ENCODE measurements at places on chromosomes 1 and 21.

GRCh38 chr1:61139775-61140549 is 57.6 kb downstream of the NFIA start:
- DNase-seq: no peak

DNA sequence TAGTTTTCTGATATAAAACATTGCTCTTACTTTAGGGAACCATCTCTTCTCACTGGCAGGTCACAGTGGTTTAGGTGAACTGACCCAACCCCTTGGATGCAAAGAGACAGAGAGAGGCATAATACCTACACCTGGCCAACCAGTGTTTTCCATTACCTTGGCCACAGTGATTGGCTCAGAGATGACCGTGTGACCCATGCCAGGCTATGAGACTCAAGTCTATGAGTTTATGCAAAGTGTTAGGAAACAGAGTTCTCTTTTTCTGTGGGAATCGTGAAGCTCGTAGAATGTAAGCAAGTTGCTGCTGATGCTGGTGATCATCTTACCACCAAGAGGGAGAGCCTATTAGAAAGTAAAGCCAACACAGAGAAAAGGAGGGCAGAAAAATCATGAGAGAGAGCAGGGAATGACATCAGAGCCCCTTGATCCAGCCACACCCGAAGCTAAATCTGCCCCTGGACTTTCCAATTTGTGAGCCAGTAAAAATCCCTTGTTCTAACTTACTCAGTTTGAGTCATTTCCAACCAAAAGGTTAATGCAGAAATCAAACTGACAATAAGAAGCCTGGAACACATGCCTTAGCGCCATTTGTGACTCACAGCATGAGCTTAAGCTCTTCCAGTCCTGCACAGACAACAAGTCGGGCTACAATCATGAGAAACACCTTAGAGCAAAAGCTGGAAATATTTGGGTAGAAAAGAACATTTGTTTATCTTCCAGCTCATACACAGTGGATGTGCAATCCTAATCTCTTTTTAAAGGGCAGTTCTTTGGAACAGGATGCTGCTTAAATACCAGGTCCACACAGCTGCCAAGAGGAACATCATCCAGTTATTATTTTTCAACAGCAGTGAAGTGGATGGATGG is 81.3 kb upstream of the KAZN start:
- DNase-seq: no peak

DNA sequence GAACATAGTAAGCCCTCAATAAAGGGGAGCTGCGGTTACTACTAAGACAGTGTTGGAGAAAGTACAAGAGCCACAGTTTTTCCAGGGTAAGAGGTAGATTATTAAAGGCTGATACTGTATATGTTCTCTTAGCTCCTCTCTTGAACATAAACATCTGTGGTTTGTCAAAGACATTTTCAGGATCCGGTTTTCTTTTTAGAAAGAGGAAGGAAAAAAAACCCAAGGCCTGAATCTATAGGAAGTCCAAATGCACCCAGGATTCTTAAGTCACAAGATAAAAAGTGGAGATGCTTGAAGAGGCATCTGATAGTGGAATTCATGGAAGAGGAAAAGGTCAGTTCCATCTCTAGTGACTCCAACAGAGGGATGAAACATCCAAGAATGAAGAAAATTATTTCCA is 24.6 kb upstream of the SLC45A3 start:
- peak; percentile 57 for DNase-seq

- no peak for DNase-seq
These were observed 45.5 kb upstream of the CCDC190 start for GRCh38 chr1:162906485-162906884.

DNA sequence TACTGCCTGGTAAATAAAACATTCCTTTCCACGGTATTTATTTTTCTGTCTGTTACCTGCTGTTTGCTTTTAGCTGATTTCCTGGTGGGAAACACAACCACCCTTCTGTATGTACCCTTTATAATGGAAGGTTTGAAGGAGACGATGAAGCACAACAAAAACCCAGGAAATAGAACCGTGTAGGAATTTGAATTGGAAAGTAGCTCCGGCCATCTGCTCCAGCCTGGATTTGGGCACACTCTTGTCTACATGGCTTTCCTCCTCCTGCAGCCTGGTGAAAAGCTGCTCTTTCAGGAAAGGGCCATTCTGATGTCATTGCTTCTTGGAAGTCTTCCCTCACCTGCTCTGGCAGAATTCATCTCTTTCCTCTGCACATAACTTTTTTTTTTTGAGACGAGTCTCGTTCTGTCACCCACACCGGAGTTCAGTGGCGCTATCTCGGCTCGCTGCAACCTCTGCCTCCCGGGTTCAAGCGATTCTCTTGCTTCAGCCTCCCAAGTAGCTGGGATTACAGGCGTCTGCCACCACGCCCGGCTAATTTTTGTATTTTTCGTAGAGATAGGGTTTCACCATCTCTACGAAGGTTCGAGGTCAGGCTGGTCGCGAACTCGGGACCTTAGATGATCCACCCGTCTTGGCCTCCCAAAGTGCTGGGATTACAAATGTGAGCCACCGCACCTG is 2.7 kb downstream of the AK4 start:
- no peak for DNase-seq

- DNase-seq: no peak
These were observed 78.7 kb downstream of the ATP1A1 start for GRCh38 chr1:116451702-116452101.

DNA sequence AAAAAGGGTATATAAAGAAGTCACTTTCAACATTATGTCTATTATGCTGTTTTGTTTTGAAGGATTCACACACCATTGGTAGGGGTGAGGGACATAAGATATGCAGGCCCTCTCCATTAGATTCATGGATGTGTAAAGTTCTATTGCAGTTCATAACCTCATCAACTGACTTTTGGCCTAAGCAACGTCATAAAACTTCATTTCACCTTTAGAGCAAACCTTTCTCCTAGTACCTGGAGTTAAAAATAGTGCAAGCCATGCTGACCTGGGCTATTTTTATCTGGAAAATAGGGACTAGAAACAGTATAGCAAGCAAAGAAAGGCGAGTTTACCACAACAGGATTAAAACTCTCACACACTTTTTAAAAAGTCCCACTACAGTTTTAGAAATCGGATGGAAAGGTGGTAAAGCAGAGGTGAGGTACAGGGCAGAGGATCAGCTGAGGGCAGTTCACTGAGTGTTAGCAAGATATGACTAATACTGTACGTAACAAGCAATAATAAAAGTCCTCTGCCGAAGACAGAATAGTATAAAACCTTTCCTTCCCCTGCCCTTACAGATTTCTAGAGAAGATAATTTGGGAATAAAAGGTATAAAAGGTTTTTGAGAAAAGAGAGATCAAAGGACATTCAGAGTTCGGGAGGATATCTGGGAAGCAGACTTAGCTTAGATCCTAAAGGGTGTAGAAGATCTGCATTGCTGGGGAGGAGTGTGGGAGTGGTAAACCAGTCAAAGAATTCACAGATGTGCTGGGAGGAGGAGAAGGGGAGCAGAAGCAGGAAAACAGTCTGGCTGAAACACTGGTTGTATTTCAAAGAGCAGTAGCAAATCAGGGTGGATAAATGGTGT is 14.3 kb downstream of the EGLN1 start:
- DNase-seq: no peak

DNA sequence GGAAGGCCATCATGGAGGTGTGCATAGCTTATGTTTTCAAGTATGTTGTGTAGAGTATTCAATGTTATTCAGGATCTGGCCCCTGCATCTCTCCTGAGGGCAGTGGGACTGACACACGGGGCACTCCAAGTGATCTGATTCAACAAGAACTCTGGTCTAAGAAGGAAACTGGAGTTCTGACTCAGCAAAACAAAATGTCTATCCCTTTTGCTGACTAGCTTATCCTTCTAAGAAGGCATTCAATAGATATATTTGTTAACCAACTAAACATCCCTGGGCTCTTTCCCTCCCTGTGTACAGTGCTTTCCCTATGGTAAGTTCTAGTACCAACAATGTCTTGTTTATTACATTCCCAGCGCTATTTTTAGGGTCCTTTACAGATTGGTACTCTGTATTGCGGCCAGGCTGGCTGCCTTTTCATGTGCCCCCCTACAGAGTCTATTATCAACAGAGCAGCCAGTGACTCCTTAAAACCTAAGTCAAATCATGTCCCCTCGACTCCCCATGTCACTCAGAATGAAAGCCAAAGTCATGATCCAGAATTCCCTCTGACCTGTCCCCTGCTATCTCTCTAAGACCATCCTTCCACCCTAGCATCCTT is 304.9 kb downstream of the KCNH1 start:
- no peak for DNase-seq

DNA sequence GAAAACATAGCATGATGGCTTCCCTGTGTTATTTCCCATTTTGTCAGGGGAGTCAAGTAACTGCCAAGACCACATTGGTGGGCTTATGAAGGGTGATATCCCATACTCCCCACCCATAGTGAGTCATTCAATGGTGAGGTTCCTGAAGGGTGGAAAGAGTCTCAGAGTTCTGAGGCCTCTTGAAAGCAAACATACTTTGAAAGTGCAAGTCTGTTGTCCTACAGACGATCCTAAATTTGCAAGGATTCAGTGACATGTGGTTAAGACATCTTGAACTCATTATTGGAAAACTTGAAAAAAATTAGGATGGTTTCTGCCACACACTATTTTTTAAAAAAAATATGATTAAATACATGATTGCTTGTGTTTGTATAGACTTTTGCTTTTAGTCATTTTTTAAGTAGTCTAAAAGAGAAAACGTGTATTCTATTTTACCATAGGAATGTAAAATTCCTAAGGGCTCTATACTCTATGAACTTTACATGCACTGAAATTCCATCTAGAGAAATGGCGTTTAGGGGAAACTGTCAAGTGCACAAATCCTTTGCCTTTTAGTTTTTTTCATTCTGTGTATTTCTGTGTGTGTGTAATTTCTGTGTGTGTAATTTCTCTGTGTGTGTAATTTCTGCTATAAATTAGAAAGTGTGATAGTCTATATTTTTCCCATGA is 225.5 kb upstream of the ADAMTS5 start:
- DNase-seq: no peak

- no peak for DNase-seq
These were observed 27.1 kb downstream of the ZBTB17 start for GRCh38 chr1:15948595-15949452.

DNA sequence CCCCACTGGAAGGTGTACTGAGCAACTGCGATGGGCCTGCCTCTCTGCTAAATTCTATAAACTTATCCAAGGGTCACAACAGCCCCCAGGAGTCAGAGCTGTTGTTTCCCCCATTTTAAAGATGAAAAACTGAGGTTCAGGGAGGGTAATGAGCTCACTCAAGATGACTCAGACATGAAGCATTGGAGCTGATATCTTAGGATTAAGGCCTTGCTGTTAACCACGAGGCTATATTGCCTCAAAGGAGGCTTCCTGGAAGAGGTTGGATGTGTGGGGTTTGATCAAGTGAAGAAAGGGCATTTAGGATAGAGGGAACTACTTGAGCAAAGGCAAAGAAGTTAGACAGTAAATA is 6.7 kb downstream of the LDLRAP1 start:
- no peak for DNase-seq

GRCh38 chr1:241336335-241336734 is 20.7 kb downstream of the RGS7 start:
- peak; percentile 15 for DNase-seq

DNA sequence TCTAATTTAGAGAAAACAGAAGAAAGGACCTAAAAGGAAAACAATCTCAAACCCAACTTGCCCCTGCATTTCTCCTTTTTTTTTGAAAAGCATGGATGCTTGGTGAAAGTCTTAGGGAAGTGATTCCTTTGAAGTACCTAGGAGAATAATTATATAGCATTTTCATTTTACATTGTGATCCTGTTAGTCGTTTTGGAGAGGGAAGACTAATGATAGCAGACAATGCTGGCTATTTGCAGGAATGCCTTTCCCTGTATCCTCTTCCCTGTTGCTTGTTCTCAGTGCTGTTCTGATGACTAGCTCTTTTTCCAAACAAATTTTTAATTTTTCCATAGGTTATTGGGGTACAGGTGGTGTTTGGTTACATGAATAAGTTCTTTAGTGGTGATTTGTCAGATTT is 53.9 kb downstream of the LAMC1 start:
- DNase-seq: no peak

GRCh38 chr1:20095564-20096434 is 23.5 kb downstream of the PLA2G2D start:
- DNase-seq: no peak

DNA sequence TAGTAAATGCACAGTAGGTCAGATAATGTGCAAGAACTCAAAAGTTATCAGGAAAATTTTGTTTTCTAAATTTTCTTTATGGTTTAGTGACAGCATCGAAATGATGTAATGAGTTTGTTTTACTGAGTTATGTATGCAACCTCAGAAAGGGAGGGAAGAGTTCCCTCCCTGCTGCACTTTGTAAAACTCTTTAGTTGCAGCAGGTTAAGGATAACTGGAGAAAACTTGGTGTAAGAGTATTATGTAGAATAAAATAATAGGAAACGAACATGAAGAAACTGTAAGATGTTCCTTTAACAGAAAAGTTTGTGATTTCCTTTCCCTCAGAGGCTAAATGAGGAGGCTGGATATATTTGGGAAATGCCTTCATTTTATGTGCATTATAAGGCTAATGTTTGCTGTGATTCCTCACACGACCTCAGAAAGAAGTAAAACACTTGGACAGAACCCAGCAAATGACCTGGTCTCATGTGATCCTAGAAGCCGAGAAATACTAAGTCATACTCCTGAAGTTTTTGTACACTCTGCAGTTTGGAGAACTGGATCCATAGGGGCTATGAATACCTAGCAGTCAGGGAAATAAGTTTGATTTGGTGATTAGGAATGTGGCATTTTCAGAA is 35.4 kb downstream of the ADGRL2 start:
- DNase-seq: no peak

GRCh38 chr21:31993826-31994825 is 121.3 kb downstream of the HUNK start:
- no peak for DNase-seq

GRCh38 chr1:168408884-168409283 is 128.2 kb downstream of the TBX19 start:
- no peak for DNase-seq

GRCh38 chr1:226444901-226445300 is 37.0 kb upstream of the PARP1 start:
- no peak for DNase-seq

- no peak for DNase-seq
These were observed 34.6 kb downstream of the TMEM63A start for GRCh38 chr1:225847610-225848009.

DNA sequence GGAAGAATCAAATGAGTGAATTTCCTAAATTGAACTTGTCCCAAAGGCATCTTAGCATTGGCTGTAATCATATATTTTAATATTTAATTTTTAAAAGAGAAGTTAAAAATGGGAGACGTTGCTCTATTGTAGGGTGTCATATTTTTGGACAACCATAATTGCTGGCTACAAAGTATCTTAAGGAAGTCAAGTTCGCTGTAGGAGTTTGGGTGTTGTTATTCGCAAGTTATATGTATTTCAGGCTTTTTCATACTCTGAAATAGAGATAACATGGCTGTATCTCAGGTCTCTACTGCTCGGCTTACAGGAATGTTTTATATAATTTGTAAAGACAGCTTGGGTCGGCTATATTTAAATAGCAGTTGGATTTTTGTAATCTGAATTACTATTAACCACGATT is 852 bp downstream of the TMEM50A start:
- DNase-seq: peak; percentile 33

All from AML-193 (cell line).